ENCODE measurements at places on chromosomes 1 and 21.

- no peak for DNase-seq
These were observed 31.5 kb downstream of the C1orf198 start for GRCh38 chr1:230836793-230837192.

DNA sequence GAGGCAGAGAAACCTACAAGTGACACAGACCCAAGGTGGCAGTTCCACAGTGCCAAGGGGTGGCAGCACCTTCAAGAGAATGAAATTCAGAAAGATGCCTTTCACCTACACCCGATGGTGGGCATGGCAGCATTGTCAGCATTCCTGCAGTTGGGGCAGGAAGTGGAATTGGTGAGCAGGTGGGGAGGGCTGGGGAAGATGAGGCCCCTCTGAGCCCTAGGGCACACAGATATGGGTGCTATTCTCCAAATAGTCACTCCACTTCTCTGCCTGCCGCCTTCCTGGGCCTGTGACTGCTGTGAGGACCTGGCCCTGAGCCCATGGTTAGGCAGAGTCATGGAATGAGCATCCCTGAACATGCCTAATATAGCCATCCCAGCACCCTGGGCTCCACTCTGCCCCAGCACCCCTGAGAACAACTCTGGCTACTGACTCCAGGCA is 8.3 kb downstream of the SHISA4 start:
- no peak for DNase-seq

GRCh38 chr1:62904856-62905225 is 120.9 kb downstream of the ATG4C start:
- DNase-seq: no peak

DNA sequence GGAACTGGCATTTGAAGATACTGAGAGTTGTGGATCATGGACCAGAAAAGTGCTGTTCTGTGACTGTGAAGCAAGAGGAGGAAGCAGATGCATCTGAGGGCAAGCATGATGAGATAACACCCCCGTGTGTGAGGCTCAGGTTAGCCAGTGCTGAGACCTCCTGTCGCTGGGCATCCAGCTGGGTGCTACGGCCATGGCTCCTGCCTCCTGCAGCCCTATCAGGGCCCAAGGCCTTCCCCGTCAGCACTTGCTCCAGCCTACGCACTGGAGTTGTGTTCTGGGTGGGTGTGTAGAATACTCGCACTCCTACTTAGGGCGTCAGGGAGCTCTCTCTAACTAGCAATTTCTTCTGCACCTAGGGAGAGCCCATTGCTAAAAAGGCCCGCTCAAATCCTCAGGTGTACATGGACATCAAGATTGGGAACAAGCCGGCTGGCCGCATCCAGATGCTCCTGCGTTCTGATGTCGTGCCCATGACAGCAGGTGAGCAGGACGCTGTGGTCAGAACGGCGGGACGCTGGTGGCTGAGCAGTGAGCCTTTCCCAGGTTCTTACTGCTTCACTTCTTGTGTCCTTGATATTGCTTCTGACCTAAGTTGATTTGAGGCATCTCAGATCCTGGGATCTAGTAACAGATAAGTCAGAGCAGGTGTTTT is 6.5 kb downstream of the PPIE start:
- DNase-seq: no peak

DNA sequence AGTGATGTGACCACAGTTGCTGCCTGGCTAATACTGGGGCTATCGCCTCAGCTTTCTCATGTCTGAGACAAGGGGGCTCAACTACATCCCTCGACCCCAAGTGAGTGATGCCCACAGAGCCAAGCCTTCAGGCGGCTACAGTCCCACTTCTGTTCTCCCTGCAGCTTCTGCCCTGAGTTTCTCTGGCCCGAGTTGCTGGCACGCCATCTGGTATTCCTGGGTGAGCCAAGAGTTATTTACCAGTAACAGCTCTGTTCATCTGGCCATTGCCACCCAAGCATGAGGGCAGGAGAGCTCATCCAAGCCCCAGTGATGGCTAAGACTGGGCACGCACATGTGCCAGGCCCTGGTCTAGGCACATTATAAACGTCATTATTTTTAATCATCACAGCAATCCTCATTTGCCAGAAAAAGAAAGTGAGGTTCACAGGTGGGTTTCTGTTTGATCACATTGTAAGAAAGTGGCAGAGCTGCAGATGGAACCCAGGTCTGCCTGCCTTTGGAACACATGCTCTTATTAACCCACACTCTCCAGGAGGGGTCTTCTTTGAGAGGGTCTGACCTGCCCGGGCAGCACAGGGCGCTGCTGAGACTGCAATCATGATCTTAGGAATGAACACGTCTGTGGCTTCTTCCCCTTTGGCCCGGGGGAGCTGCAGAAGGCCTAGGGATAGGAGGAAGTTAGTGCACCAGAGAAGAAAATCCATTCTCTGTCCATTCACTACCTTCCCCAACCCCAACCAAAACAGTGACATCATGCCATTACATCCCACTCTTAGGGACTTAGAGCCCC is 27.5 kb downstream of the KCND3 start:
- DNase-seq: no peak

GRCh38 chr1:184072376-184072775 is 20.8 kb downstream of the TSEN15 start:
- DNase-seq: no peak

GRCh38 chr21:38965910-38966504 is 160.3 kb downstream of the ETS2 start:
- no peak for DNase-seq

DNA sequence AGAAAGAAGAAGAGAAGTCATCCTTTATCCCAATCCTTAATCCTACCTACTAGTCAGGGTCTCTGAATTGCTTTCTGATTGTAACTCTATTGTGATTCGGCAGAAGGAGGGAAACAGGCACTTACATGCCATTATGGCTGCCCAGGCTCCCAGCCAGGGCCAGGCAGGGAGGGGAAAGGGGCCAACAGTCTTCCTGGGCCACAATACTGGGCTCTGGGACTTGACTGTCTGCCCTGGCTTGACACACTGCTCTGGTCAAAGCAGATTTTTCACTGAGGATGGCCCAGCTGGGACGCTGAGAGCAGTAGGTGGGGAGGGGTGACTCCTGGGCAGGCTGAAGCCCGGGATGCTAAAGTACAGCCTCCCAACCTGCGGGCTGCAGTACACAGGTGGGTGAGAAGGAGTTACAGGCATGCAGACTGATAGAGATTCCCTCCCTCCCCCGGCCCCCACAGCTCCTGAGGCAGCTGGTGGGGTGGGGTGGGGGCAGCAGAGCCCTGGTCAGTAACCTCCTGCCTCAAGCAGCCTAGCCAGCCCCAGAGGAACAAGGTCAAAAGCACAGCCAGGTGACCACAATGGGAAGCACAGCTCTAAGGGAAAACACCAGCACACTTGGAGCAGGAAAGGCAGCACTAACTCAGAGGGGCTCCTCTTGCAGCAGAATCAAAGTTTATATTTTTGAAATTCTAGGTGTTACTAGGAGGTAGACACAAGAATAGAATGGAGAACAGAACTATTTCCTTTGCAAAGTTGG is 25.3 kb downstream of the KCND3 start:
- no peak for DNase-seq

GRCh38 chr1:185719021-185719420 is 15.2 kb upstream of the HMCN1 start:
- no peak for DNase-seq

DNA sequence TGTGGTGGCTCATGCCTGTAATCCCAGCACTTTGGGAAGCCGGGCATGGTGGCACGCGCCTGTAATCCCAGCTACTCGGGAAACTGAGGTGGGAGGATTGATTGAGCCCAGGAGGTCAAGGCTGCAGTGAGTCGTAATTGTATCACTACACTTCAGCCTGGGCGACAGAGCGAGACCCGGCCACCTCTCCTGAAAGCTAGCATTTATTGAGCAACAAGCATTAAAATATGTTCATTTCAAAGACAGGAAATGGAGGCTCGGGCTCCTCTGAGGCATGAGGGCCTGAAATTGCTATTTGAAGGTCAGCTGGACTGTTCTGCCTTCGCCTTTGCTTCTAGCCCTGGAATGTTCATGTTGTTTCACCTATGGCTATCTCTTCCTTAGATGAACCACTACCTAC is 34.5 kb downstream of the SPATA21 start:
- no peak for DNase-seq

- DNase-seq: no peak
These were observed 399.3 kb downstream of the PTPRC start for GRCh38 chr1:199038156-199038555.

- no peak for DNase-seq
These were observed 123.9 kb downstream of the CASZ1 start for GRCh38 chr1:10672343-10673050.

GRCh38 chr1:233180641-233181364 is 114.7 kb downstream of the PCNX2 start:
- DNase-seq: no peak

DNA sequence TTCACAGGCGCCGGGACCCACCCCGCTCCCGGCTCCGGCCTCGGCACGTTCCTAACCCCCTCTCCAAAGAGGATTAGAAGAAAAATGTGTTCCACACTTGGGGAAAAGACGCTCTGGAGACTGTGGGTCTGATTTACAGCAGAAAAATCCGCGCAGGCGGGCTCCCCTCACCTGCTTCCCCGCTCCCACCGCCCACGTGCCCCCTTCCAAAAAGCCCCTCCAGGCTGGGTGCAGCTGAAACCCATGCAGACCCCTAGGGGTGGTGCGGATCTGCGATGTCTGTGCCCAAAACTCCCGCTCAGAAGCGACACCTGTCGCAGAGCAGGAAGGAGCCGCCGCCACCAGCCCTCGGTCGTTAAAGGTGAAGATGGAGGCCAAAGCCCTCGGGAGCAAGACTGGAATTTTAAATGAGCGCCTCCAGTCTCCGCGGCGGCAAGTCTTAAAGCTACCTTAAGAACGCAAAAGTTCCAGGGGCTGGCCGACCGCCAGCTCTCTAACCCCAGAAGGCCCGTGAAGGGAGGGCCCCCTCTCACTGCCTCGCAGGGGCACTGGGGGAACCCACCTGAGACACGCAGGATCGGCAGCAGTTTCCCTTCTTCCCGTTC is 688 bp upstream of the CHD5 start:
- DNase-seq: no peak

DNA sequence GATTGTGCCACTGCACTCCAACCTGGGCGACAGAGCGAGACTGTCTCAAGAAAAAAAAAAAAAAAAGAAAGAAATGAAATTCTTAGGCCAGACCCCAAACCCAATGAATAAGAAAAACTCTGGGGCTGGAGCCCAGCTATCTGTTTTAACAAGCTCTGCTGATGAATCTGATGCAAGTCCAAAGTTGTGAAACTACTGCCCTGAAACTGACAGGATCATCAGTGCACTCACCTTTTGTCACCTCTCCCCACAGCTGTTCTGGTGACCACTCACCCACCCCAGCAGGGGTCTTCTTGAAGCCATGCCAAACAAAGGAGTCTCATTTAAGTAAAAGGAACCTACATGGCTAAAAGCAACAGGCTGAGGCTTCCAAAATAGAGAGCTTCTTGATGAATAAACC is 8.4 kb downstream of the PABPC4 start:
- no peak for DNase-seq

DNA sequence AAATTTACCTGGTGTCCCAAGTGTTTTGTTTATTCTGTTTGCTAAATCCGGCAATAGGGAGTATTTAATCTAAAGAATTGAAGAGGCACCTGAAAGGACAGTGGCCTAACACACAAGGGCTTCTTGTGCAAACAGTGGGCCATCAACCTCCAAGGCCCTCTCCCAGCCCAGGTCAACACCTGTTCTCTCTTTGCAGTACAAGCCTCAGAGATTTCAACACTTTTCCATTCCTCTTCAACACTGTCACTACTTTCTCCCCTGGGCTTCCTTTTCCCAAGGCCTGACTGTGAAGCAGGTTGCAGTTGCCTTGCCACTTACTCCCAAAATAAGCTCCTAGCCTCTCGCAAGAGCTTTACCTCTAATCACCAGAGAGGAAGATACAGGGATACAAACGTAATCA is 3.2 kb upstream of the SNAPIN start:
- no peak for DNase-seq

- no peak for DNase-seq
These were observed 27.1 kb upstream of the RERE start for GRCh38 chr1:8844501-8845006.

DNA sequence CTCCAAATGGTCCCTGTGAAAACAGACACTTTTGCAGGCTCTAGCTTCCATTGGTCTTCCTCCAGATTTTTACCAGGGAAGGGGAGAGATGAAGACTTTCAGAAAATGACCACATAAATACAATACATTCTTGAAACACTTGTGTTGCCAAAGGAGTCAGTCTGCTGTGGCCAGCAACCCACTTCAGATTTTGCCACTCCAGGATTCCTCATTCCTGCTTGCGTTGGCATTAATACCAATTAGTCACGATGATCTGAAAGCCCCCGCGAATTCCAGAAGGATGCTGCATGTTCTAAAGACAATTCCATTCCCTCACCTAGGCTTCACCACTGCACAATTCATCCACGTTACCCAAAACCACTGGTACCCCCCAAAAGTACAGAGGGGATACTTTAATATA is 7.9 kb upstream of the BACE2 start:
- DNase-seq: no peak

DNA sequence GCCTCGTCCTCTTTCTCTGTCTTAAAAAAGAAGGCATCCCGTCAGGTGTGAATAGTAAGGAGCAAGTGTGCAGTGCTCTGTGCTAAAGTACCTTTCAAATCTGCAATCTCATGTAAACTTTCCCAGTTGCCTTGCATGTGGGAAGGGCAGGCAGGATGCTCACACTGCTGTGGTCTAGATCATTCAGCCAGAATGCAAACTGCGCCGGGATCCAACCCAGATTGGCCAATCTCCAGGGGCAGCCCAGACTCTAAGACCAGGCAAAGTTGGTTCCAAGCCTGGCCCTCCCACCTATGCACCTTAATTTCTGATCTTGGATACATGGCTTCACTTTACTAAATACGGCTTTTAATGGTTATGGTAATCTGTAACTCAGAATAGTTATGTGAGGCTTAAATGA is 3.2 kb upstream of the MAP1LC3C start:
- DNase-seq: no peak

DNA sequence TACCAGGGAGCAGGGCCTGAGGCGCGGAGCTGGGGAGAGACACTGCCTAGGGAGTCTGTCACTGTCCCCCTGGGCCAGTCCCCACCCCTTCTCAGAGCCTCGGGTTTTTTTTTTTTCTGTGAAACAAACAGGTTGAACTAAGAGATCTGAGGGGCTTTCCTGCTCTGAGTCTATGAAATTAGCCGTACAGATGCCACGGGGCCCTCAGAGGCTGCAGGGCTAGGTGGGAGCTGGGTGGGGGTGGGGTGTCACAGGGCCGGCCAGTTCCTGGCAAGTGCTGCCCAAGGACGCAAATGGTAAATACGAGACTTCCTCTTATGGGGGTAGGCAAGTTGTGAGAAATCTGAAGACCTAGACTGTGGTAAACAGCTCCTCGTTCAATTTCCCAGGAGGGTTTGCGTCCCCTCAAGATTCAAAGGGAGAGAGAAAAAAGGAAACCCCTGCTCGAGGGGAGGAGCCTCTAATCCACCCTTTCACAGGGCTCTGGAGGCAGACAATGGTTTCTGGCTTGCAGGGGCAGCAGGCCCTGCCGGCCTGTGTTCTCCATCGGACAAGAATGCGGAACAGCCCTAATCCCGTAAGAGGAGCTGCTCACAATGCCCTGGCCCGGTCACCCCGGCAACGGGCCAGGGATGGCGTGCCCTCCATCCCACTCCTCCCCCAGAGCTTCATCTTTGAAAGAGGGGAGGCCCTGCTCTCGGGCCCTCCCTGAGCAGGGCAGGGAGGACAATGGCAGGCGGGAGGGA is 7.8 kb downstream of the NUAK2 start:
- no peak for DNase-seq

Data from stimulated activated CD4-positive, alpha-beta T cell treated with anti-CD3 and anti-CD28 coated beads, TNF-alpha, amount 100 ng/mL, for 1 hour (primary cell).